CD4-positive, alpha-beta memory T cell (primary cell): ENCODE measurements at places on chromosomes 2 and 18. TPM values are rescaled to one million over a fixed set of nuclear protein-coding genes. Genes with fewer than 3 reads are reported as not detected.
A peak's percentile ranks its signal among the peaks of the same experiment; 100 is the strongest.

GRCh38 chr2:197011801-197012641 is 85.5 kb upstream of the PGAP1 start:
- no peaks in the 10 kb centered on the region for H3K4me1 ChIP-seq
- peaks cover 62% of the 10 kb centered on the region for H3K36me3 ChIP-seq
- no peaks in the 10 kb centered on the region for H3K27me3 ChIP-seq
- no peak overlapping the region for H3K27ac ChIP-seq
- H3K4me3 ChIP-seq = no peak overlapping the region
- peak; percentile 38 for DNase-seq

- no peaks in the 10 kb centered on the region for H3K27me3 ChIP-seq
- no peak overlapping the region for H3K27ac ChIP-seq
- no peaks in the 10 kb centered on the region for H3K36me3 ChIP-seq
Observed at GRCh38 chr2:101047774-101048173, 45.7 kb downstream of the RPL31 start.

- H3K27me3 ChIP-seq = no peaks in the 10 kb centered on the region
- no peak for DNase-seq
- H3K4me1 ChIP-seq = no peaks in the 10 kb centered on the region
- H3K36me3 ChIP-seq = no peaks in the 10 kb centered on the region
- no peak overlapping the region for H3K4me3 ChIP-seq
Observed at GRCh38 chr2:213253162-213253561, 31.1 kb upstream of the SPAG16 start.

DNA sequence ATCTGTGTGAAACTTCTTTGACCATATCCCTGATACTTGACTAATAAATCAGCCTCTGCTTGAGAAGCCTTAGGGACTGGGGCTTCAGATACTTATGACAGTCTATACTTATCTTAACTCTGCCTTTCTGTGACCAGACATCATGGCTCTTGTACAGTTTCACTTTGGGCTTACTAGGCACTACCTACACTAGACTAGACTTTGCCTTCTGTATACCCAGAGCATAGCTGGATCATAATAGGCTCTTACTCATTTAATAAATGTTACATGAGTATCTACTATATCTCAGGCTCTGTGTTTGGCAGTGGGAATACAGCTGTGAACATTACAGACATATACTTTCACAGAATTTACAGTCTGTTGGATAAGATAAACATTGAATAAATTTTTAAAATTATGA is 9.0 kb downstream of the UGP2 start:
- H3K27ac ChIP-seq = peak overlapping the region; percentile 13
- H3K36me3 ChIP-seq = no peaks in the 10 kb centered on the region
- H3K27me3 ChIP-seq = no peaks in the 10 kb centered on the region
- H3K4me3 ChIP-seq = no peak overlapping the region
- H3K4me1 ChIP-seq = peaks cover 81% of the 10 kb centered on the region

GRCh38 chr18:49491534-49491856 is 4.5 kb upstream of the C18orf32 start:
- H3K36me3 ChIP-seq = peaks cover 29% of the 10 kb centered on the region
- H3K27me3 ChIP-seq = no peaks in the 10 kb centered on the region
- DNase-seq = no peak

- no peaks in the 10 kb centered on the region for H3K36me3 ChIP-seq
- H3K27ac ChIP-seq = no peak overlapping the region
- peaks cover 35% of the 10 kb centered on the region for H3K27me3 ChIP-seq
- DNase-seq = no peak
- peaks cover 18% of the 10 kb centered on the region for H3K4me1 ChIP-seq
Observed at GRCh38 chr18:25349131-25349925, 2.6 kb downstream of the ZNF521 start.

- peaks cover 44% of the 10 kb centered on the region for H3K4me1 ChIP-seq
- H3K36me3 ChIP-seq = no peaks in the 10 kb centered on the region
- DNase-seq = no peak
Observed at GRCh38 chr2:24922556-24922955, 2.5 kb upstream of the ADCY3 start.

GRCh38 chr2:12421046-12421445 is 295.7 kb upstream of the TRIB2 start:
- H3K4me1 ChIP-seq = peaks cover 32% of the 10 kb centered on the region
- no peaks in the 10 kb centered on the region for H3K27me3 ChIP-seq
- no peak overlapping the region for H3K4me3 ChIP-seq
- no peak overlapping the region for H3K27ac ChIP-seq
- no peak for DNase-seq

DNA sequence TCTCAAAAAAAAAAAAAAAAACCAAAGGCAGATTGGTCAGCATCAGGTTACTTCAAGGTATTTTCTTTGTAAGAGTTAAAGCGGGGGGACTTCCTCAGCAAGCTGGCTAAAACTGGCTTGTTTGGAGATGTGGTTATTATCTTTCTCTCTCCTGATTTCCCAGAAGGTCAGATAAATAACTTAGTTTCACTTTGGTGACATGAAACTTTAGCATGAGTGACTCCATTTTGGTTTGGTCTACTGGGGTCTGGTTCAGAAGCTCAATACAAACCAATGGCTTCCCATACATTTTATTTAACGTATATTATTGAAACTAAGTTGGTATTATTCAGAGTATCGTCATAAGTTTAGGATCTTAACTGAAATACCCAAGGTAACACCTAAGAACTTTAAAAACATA is 41.6 kb upstream of the AMMECR1L start:
- DNase-seq = no peak
- no peaks in the 10 kb centered on the region for H3K27me3 ChIP-seq
- no peaks in the 10 kb centered on the region for H3K36me3 ChIP-seq

GRCh38 chr18:11308499-11308898 is 159.1 kb upstream of the PIEZO2 start:
- no peak overlapping the region for H3K27ac ChIP-seq
- H3K36me3 ChIP-seq = no peaks in the 10 kb centered on the region
- DNase-seq = no peak
- no peaks in the 10 kb centered on the region for H3K27me3 ChIP-seq
- no peaks in the 10 kb centered on the region for H3K4me1 ChIP-seq

DNA sequence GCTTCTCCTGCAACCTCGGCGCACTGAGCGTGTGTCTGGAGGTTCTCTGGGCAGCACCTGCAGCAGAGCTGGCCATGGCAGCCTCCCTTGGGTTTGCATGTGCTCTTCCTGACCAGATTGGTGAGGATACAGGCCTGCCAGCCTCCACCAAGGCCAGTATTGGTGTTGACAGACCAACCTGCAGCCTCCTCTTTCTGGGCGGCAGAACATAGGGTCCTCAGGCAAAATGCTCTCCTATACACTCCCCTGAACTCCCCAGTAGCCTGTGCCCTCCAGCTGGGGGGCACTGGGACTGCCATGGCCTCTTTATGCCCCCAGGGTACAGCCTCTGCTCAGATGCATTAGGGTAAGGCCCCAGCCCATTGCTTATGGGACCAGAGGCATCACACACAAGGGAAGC is 131.9 kb upstream of the SPRED2 start:
- no peak for DNase-seq

- no peak overlapping the region for H3K4me3 ChIP-seq
- peak overlapping the region; percentile 54 for H3K27ac ChIP-seq
- no peaks in the 10 kb centered on the region for H3K27me3 ChIP-seq
Observed at GRCh38 chr2:38591152-38591551, 11.6 kb downstream of the HNRNPLL start.

GRCh38 chr2:152421521-152422370 is 86.8 kb downstream of the FMNL2 start:
- H3K27ac ChIP-seq = no peak overlapping the region
- H3K36me3 ChIP-seq = no peaks in the 10 kb centered on the region
- no peaks in the 10 kb centered on the region for H3K27me3 ChIP-seq
- no peaks in the 10 kb centered on the region for H3K4me1 ChIP-seq
- H3K4me3 ChIP-seq = no peak overlapping the region
- DNase-seq = no peak

- H3K4me3 ChIP-seq = no peak overlapping the region
- no peaks in the 10 kb centered on the region for H3K36me3 ChIP-seq
- H3K4me1 ChIP-seq = no peaks in the 10 kb centered on the region
- no peak overlapping the region for H3K27ac ChIP-seq
- DNase-seq = peak; percentile 27
Observed at GRCh38 chr2:16142383-16143361, 202.3 kb downstream of the MYCN start.

- no peaks in the 10 kb centered on the region for H3K27me3 ChIP-seq
- H3K36me3 ChIP-seq = no peaks in the 10 kb centered on the region
- DNase-seq = no peak
- no peaks in the 10 kb centered on the region for H3K4me1 ChIP-seq
- H3K27ac ChIP-seq = no peak overlapping the region
Observed at GRCh38 chr2:2926009-2926857, 451.4 kb downstream of the EIPR1 start.

DNA sequence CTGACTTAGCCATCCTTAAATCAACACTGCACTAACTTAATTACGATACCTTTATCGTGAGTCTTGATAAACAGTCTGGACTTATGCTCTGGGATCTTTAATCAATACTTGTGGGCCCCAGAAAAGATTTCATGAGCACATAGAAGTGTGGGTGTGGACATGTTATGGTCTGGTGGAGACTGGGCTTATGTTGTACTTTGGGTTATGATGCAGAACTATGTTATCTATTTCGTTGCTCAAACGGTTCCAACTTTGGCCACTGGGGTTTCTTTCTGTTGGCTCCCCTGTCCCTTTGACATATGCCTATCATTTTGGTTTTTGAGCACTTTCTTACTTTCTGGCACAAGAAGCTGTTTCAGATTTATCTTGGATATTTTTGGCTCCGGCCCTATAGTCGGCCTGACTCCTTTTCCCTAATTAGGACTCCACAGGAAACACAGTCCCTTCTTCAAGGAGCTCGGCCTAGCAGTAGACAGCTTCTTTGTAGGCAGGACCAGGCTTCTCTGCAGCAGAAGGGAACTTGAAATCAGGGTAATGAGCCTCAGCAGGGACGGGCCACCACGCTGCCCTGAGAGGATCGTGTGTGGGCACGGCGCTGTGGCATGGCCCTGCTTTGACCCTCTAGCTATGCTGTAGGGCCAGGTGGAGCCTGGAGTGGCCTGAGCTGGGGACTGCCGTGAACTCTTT is 54.6 kb upstream of the TXNDC2 start:
- no peaks in the 10 kb centered on the region for H3K27me3 ChIP-seq
- no peaks in the 10 kb centered on the region for H3K36me3 ChIP-seq
- no peak overlapping the region for H3K27ac ChIP-seq

DNA sequence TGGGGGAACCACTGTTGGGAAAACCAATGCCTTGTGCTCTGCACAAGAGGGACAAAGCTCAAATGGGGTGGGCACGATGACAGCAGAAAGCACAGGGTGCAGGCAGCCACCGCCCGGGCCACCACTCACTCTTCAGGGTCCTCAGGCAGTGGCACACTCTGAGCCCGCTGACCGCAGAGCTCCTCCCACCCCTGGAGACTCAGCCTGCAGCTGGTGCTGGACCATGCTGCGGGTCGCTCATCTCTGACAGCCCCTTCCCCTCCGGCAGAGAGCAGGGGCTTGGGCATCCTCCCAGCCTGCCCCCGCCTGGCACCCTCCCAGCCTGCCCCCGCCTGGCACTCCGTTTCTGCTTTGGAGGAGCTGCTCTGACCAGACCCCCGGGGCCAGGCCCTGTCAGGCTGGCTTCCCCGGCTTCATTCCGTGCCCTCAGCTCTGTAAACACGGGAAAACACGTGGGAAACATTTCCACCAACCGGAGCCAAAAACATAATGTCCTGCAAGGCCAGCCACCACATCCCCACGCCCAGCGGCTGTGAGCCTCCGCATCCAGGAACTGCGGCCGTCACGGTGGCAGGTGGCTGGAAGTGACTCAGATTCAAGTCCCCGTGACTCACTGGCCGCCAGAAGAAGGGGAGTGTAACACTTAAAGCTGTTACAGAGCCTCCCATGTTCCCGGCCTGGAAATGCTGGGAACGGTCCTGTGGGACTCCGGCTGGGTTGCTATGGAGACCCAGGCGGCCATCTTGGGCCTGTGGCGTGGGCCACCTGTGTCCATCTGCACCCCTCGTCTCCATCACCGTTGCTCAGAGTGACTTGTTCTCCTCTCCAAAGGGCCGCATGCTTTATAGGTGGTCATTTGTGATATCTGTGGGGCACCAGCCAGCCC is 6.8 kb upstream of the SNED1 start:
- no peak for DNase-seq
- H3K27ac ChIP-seq = no peak overlapping the region
- H3K4me3 ChIP-seq = no peak overlapping the region
- H3K27me3 ChIP-seq = no peaks in the 10 kb centered on the region

DNA sequence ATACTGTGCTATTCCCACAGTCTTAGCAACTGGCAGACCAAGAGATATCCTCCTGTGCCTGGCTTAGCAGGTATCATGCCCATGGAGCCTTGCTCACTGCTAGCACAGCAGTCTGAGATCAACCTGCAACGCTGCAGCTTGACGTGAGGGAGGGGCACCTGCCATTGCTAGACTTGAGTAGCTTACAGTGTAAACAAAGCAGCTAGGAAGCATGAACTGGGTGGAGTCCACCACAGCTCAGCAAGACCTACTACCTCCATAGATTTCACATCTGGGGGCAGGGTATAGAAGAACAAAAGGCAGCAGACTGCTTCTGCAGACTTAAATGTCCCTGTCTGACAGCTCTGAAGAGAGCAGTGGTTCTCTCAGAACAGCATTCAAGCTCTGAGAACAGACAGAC is 74.8 kb downstream of the AKAIN1 start:
- no peak for DNase-seq
- H3K27me3 ChIP-seq = no peaks in the 10 kb centered on the region
- no peaks in the 10 kb centered on the region for H3K4me1 ChIP-seq
- H3K4me3 ChIP-seq = no peak overlapping the region
- no peak overlapping the region for H3K27ac ChIP-seq

GRCh38 chr2:55363636-55364035 is 56.0 kb downstream of the CCDC88A start:
- H3K27ac ChIP-seq = no peak overlapping the region
- H3K4me1 ChIP-seq = no peaks in the 10 kb centered on the region
- H3K4me3 ChIP-seq = no peak overlapping the region
- no peak for DNase-seq

DNA sequence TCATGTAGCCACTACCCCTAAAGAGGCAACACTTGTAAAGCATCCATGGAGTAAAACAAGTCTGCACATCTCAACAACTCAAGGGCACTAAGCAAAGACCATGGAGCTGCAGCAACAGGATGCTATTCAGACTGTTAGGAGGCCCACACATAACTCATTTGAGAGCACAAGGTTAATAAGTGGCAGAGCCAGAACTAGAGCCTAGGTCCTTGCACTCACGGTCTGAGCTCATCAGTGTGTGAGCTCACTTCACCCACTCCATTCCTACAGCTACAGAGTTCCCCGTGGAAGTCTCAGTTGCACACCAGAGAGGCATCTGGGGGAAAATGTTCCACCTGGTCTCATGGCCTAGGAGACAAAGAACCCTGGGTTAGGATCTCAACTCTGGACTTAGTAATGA is 35.0 kb downstream of the TTC32 start:
- H3K27me3 ChIP-seq = no peaks in the 10 kb centered on the region
- peaks cover 26% of the 10 kb centered on the region for H3K4me1 ChIP-seq
- no peaks in the 10 kb centered on the region for H3K36me3 ChIP-seq
- no peak overlapping the region for H3K27ac ChIP-seq

GRCh38 chr2:29528891-29529520 is 392.4 kb downstream of the ALK start:
- no peaks in the 10 kb centered on the region for H3K36me3 ChIP-seq
- no peaks in the 10 kb centered on the region for H3K27me3 ChIP-seq
- no peak for DNase-seq
- no peaks in the 10 kb centered on the region for H3K4me1 ChIP-seq
- H3K27ac ChIP-seq = no peak overlapping the region
- H3K4me3 ChIP-seq = no peak overlapping the region

GRCh38 chr2:20135631-20136050 is 84.2 kb upstream of the LAPTM4A start:
- H3K4me3 ChIP-seq = no peak overlapping the region
- H3K27me3 ChIP-seq = no peaks in the 10 kb centered on the region
- H3K27ac ChIP-seq = no peak overlapping the region
- DNase-seq = peak; percentile 10
- H3K36me3 ChIP-seq = no peaks in the 10 kb centered on the region
- no peaks in the 10 kb centered on the region for H3K4me1 ChIP-seq

The ATP6V1B1 gene
- total RNA-seq = not detected

The INSIG2 gene
- 18.0 TPM for total RNA-seq

The HOXD3 gene
- total RNA-seq = not detected

The CRYGA gene
- total RNA-seq = not detected

The UNC80 gene
- total RNA-seq = not detected
